Hematopoietic multipotent progenitor cell treated with erythropoietin and hydrocortisone succinate and interleukin-3 and kit ligand, for 6 days (in vitro differentiated cells): ENCODE measurements at places on chromosomes 6 and 20.

DNA sequence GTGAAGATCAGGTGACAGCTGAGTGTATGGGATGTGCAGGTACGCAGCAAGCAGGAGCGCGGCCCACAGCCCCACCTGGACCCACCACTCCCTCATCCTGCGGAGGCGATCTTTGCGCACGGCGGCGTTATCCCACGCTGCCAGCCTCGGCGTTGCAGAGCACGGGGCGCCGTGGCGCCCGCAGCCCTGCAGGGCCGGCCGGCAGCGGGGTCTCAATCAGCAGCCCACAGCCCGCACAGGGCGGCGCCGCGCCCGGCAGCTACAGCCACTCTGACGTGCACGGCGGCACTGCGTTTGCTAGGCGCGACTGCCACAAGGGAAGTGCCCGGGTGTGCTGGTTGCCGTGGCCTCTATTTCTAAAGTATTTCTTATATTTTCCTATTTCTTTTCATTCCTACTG is 46.9 kb downstream of the LAMA2 start:
- no peak for DNase-seq

DNA sequence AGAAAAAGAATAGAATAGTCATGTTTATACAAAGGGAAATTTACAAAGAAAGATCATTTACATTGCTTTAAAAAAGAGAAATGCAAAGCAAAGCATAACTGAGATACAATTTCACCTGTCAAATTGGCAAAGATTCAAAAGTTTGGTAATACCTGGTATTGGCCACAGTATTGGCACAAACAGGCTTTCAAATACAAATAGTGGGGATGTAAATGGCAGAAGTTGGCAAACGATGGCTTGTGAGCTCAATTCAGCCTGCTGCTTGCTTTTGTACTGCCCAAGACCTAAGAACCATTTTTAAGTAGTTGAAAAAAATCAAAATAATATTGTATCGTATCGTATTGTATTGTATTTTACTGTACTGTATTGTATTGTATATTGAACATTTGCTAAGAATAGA is 194.5 kb upstream of the JAG1 start:
- DNase-seq, result no peak

DNA sequence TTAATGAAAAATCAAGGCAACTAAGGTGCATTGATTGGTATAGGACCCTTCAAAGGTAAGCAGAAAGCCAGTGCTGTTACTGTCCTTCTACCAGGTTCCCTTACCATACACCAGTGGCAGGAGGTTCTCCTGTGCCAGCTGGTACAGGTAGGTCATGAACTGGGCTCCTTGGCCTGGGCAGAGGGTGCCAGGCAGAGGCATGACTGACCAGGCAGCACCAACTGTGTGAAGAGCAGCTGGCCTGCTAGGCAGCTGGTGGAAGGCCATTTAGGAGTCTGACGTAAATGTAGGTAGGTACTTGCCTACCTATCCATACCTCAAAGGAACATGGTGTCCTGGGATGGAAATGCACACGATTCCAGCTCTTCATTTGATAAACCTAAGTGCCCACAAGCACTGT is 23.3 kb downstream of the PCNA start:
- DNase-seq, result no peak

DNA sequence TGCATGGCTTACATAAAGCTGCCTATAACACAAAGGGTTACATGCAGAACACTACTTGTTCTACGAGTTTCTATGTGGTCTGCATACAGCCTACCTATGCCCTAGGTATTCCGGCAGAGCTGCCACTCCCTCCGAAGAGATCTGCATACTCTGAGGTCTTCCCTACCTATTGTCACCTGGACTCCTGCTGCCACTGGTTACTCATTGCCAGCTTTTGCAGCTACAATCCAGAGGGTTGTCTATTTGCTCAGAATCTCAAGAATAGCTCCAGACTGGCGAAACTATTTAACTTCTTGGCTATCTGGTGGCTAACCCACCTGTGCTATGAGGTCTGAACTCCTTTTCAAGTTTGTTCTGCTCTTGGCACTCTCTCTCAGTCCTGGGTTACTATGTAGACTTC is 323.3 kb downstream of the BMP2 start:
- no peak for DNase-seq

GRCh38 chr6:30741789-30742315 is 635 bp downstream of the FLOT1 start:
- DNase-seq, result no peak
